Activated CD4-positive, alpha-beta T cell treated with anti-CD3 and anti-CD28 coated beads, Interleukin-2, amount 10 ng/mL, durations not matched to agents 24 days and 14 days (primary cell): ENCODE measurements at places on chromosomes 4 and X. TPM values are rescaled to one million over a fixed set of nuclear protein-coding genes. Genes with fewer than 3 reads are reported as not detected.
A peak's percentile ranks its signal among the peaks of the same experiment; 100 is the strongest.

GRCh38 chrX:20254712-20255299, 11.9 kb downstream of the RPS6KA3 start:
- no peak overlapping the region for H3K27ac ChIP-seq
- DNase-seq = no peak
- H3K4me3 ChIP-seq = no peak overlapping the region
- H3K4me1 ChIP-seq = peaks cover 15% of the 10 kb centered on the region
- no peaks in the 10 kb centered on the region for H3K27me3 ChIP-seq

DNA sequence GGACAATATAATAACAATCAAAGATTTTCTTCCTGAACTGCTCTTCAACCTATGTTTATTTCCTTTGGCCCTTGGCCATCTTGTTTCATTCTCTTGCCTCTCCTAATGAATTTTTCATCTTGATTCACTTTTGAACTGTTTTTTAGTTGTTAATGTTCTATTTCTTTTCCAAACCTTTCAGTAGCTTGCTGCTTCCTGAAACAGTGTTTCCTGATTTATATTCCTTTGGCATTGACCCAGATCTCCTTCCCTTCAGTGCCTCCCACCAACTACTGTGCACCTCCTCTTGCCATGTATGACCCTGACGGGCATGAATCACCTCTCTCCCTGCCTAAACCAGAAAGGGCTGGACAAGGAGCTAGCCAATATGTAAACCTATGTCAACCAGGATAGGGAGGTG, 25.6 kb upstream of the SPP1 start:
- no peak overlapping the region for H3K4me3 ChIP-seq
- no peak for DNase-seq
- no peaks in the 10 kb centered on the region for H3K36me3 ChIP-seq
- H3K4me1 ChIP-seq = no peaks in the 10 kb centered on the region
- no peak overlapping the region for H3K27ac ChIP-seq

The LANCL3 gene
- total RNA-seq = 0.16 and 0.28 TPM in 2 replicates

DNA sequence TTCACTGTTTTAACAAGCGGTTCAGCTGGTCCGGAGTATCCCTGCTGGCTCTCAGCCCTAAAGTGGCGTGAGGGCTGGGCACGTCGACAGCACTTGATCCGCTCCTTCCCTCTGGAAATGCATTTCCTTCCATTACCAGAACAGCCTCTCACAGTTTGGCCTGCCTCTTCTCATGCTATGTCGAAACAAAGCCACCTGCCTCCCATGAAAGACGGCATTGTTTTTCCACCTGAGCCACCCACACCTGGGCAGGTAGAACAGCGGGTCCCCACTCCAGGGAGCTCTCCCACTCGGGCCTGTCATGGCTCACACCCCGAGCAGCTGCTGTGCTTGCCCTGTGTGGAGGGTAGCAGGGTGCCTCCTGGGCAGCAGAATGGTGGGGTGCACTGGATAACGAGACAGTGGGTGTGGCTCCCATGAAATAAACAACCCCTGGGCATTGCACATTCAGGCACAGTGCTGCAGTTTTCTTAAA, 86.2 kb downstream of the FHDC1 start:
- no peak for DNase-seq
- no peak overlapping the region for H3K4me3 ChIP-seq
- peaks cover 3% of the 10 kb centered on the region for H3K27me3 ChIP-seq
- H3K36me3 ChIP-seq = no peaks in the 10 kb centered on the region

DNA sequence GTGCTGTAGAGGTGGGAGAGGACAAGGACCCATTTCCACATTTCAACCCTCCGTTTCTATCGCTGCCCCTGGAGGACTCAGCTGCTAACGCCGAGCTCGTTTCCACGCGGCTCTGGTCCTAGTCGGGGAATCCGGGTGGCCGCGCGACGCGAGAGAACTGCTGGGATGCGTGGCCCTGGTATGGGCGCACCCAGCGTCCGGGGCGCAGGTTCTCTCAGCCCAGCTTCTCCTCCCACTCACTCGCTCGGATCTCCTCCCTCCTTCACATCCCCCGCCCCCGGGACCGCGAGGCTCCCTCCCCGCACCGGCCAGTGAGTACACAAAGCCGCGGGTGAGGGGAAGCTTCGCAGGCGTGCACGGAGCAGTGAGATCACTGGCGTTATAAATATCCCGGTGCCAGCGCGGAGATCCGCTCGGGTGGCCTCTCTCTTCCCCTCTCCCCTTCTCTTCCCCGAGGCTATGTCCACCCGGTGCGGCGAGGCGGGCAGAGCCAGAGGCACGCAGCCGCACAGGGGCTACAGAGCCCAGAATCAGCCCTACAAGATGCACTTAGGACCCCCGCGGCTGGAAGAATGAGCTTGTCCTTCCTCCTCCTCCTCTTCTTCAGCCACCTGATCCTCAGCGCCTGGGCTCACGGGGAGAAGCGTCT, at the start of gene FGF5:
Gene FGF5 (plus strand): TSS at position 412 of the 649 bp plus-strand sequence. CDS start 161 bp downstream, at position 573.
- H3K4me1 ChIP-seq = peaks cover 12% of the 10 kb centered on the region
- H3K27me3 ChIP-seq = peaks cover 85% of the 10 kb centered on the region
- peak within 1 kb of the TSS; percentile 73 for H3K4me3 ChIP-seq
- H3K36me3 ChIP-seq = no peaks in the 10 kb centered on the region
- peak within 1 kb of the TSS; percentile 21 for H3K27ac ChIP-seq
- DNase-seq = peak; percentile 63

DNA sequence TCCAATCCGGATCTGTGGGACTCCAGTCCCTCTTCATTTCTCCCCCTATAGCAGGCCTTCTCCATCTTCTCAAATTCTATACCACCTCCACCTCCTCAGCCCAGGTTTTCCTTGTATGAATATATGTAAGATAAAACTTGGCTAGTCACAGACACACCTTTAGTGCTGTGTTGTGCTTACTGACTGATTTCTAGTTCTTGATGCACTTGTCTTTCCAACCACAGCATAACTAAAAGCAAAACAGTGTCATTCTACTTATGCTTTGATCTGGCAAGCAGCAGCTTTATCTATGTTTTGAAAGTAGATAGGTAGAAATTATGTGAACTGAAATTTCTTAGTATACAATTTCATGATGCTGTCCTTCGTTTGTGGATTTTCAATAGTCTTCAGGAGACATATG, 47.5 kb downstream of the CCNI start:
- no peak for DNase-seq
- H3K27me3 ChIP-seq = peaks cover 6% of the 10 kb centered on the region
- H3K36me3 ChIP-seq = peaks cover 34% of the 10 kb centered on the region
- peaks cover 49% of the 10 kb centered on the region for H3K4me1 ChIP-seq
- H3K27ac ChIP-seq = peak overlapping the region; percentile 85

- no peaks in the 10 kb centered on the region for H3K4me1 ChIP-seq
- H3K4me3 ChIP-seq = no peak overlapping the region
- no peak for DNase-seq
- no peak overlapping the region for H3K27ac ChIP-seq
- no peaks in the 10 kb centered on the region for H3K36me3 ChIP-seq
Measured at GRCh38 chr4:55834086-55834795, 14.7 kb downstream of the EXOC1L start.

The REPS2 gene
- not detected in 2 replicates for total RNA-seq

The G6PD gene
- 72.5 and 75.0 TPM in 2 replicates for total RNA-seq

GRCh38 chr4:174259580-174259979, 23.9 kb downstream of the FBXO8 start:
- H3K4me1 ChIP-seq = no peaks in the 10 kb centered on the region
- peaks cover 5% of the 10 kb centered on the region for H3K36me3 ChIP-seq
- H3K4me3 ChIP-seq = no peak overlapping the region
- H3K27me3 ChIP-seq = no peaks in the 10 kb centered on the region

GRCh38 chr4:76210452-76210851, 3.2 kb downstream of the SCARB2 start:
- H3K27ac ChIP-seq = no peak overlapping the region
- H3K36me3 ChIP-seq = no peaks in the 10 kb centered on the region
- no peak overlapping the region for H3K4me3 ChIP-seq

DNA sequence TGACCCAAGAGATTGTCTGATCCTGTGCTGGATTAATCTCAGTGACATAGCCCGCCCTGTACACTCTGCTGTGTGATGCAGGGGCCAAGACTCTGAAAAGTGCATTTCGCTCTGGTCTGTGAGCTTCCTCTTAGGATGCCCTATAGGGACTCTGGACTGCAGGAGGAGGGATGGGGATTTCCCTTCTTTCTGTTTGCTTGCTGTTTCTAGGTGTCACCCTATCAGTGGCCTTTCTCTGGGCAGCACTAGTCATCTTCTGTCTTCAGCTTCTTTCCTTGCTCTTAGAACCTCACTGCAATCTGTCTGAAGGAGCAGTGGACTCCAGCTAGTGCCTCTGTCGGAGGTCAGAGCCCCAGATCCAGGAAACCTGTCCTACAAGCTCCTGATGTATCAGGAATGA, 34.5 kb upstream of the SCRG1 start:
- no peak overlapping the region for H3K4me3 ChIP-seq
- no peak for DNase-seq
- peaks cover 7% of the 10 kb centered on the region for H3K4me1 ChIP-seq
- H3K27me3 ChIP-seq = peaks cover 2% of the 10 kb centered on the region
- H3K27ac ChIP-seq = no peak overlapping the region

DNA sequence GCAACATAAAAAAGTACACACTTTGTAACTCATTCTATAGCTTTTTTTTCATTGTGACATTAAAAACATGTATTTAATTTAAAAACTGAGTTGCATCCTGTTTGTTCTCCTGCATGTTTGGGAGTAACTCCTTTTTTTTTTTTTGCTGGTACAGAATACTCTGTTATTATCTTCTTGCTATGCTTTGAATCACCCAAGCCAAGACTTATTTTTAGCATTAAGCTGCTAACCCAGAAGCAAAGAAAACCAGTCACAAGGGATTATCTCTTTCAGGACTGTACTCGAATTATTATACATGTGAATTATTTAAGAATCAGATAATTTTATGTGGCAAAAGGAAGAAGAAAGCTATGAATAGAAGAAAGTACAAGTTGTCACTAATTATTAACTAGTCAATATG, 194.9 kb downstream of the ADAMTS3 start:
- no peaks in the 10 kb centered on the region for H3K36me3 ChIP-seq
- H3K27ac ChIP-seq = no peak overlapping the region
- DNase-seq = no peak
- H3K4me3 ChIP-seq = no peak overlapping the region
- H3K4me1 ChIP-seq = no peaks in the 10 kb centered on the region

The GDPD2 gene
- total RNA-seq = 0.12 and 0.19 TPM in 2 replicates

- no peak for DNase-seq
- H3K27me3 ChIP-seq = no peaks in the 10 kb centered on the region
- no peak overlapping the region for H3K27ac ChIP-seq
- H3K4me1 ChIP-seq = peaks cover 4% of the 10 kb centered on the region
Measured at GRCh38 chr4:123234955-123235354, 161.6 kb upstream of the SPRY1 start.

DNA sequence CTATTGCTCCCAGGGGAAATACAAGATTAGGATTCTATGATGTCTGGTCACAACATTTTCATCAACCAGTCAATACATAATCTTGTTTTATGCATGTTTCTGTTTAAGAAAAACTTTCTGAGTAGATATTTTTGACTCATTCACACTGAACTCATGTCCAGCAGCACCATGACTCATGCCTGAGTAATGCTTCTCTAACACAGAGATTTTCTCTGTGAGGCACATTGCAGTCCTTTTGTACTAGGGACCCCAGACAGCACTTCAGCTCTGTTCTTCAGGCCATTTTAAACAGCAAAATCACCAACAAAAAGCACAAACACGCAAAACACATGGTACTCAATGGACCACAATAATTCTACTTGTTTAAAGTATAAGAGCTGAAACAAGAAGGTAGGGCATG, 83.6 kb downstream of the MXRA5 start:
- H3K27me3 ChIP-seq = no peaks in the 10 kb centered on the region
- no peak for DNase-seq
- no peaks in the 10 kb centered on the region for H3K36me3 ChIP-seq
- no peak overlapping the region for H3K27ac ChIP-seq

The NMU gene
- total RNA-seq = not detected in 2 replicates

The HEPH gene
- not detected in 2 replicates for total RNA-seq

DNA sequence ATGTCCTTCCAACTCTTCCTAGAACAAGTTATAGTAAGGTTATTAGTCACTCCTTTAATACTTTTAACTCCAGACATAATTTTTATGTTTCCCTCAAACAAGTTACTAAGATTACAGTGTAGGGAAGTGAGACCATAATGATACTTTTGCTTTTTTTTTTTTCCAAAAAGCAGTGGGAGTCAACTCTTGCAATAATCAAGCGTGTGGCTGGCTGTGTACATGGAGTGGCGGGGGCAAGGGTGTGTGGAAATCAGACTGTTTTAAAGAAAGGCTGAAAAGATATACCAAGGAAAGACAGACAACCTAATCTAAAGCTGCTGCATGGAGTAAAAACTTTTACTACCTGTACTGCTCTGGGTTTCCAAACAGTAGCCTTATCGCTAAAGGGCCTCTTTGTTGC, 4.1 kb downstream of the NOA1 start:
- peaks cover 2% of the 10 kb centered on the region for H3K27me3 ChIP-seq
- no peak for DNase-seq
- peaks cover 30% of the 10 kb centered on the region for H3K4me1 ChIP-seq
- peak overlapping the region; percentile 76 for H3K27ac ChIP-seq
- peaks cover 61% of the 10 kb centered on the region for H3K36me3 ChIP-seq
- peak overlapping the region; percentile 39 for H3K4me3 ChIP-seq

- no peaks in the 10 kb centered on the region for H3K36me3 ChIP-seq
- DNase-seq = no peak
- H3K27me3 ChIP-seq = peaks cover 27% of the 10 kb centered on the region
- no peak overlapping the region for H3K27ac ChIP-seq
- H3K4me1 ChIP-seq = peaks cover 2% of the 10 kb centered on the region
Measured at GRCh38 chrX:50814701-50815100, 707 bp upstream of the SHROOM4 start.

The RAB28 gene
- total RNA-seq = 19.5 and 20.5 TPM in 2 replicates

The TRPC5OS gene
- total RNA-seq = not detected in 2 replicates

GRCh38 chr4:64327237-64327636, 82.0 kb downstream of the TECRL start:
- DNase-seq = no peak
- no peaks in the 10 kb centered on the region for H3K4me1 ChIP-seq
- no peaks in the 10 kb centered on the region for H3K27me3 ChIP-seq
- H3K4me3 ChIP-seq = no peak overlapping the region
- H3K36me3 ChIP-seq = no peaks in the 10 kb centered on the region
- H3K27ac ChIP-seq = no peak overlapping the region

- H3K4me1 ChIP-seq = peaks cover 60% of the 10 kb centered on the region
- DNase-seq = no peak
- peaks cover 50% of the 10 kb centered on the region for H3K36me3 ChIP-seq
- no peaks in the 10 kb centered on the region for H3K27me3 ChIP-seq
- no peak overlapping the region for H3K27ac ChIP-seq
- H3K4me3 ChIP-seq = no peak overlapping the region
Measured at GRCh38 chr4:2750719-2751605, 5.2 kb downstream of the TNIP2 start.

DNA sequence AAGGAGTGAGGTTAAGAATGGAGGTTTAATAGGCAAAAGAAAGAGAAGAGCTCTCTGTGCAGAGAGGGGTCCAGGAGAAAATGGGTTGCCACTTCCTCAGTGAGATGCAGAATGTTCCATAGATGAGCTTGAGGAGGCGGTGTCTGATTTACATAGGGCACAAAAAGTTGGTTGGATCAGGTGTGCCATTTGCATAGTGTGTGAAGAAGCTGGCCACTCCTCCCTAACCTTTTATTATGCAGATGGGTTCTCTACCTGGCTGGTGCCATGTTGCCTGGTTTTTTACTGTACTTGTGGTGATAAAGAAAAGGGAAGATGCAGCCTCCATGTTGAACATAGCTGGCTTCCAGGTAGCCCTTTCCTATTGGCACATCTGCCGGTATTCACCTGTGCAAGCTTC, 27.3 kb downstream of the SUPT20HL1 start:
- H3K36me3 ChIP-seq = no peaks in the 10 kb centered on the region
- peaks cover 35% of the 10 kb centered on the region for H3K27me3 ChIP-seq
- DNase-seq = no peak
- no peak overlapping the region for H3K27ac ChIP-seq
